Foreskin fibroblast (primary cell): ENCODE measurements at places on chromosomes 5 and 9.

GRCh38 chr9:134410071-134410834 lies 84.0 kb downstream of the RXRA start:
- DNase-seq = no peak

DNA sequence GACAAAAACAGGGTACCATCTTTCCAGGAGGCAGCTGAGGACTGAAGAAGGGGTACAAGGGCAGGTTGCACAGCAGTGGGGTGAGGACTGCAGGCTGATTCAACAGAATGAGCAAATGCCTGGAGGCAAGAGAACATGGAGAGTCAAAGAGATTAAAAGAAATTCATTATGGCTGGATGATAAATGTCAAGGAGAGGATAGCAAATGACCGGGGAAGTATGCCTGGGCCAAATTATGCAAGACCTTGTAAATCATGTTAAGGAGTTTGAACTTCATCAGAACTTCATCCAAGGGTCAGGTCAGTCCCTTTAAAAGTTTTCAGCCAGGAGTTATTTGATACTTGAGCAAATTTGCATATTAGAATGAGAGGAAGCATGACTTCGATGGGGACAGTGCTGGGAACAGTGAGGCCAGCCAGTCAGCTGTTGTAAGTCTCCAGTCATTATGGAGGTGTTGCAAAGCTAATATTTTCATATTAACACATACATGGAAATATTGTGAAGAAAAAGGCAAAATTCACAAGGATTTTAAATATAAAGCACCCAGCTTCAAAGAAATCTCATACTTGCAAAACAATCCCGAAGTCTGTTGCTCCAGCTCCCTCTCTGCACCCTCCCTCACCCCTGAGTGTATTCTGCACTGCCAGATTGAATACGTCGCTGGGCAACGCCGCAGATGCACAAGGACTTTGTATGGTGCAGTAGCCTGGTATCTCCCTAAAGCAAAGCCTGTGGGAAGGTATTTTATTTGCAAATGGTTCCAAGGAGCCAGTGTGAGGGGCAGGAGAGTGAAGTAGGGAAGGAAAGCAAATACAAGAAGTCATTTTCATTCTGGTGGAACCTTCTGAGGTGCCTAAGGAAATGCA lies 509.8 kb upstream of the TLE4 start:
- DNase-seq = peak; percentile 60

DNA sequence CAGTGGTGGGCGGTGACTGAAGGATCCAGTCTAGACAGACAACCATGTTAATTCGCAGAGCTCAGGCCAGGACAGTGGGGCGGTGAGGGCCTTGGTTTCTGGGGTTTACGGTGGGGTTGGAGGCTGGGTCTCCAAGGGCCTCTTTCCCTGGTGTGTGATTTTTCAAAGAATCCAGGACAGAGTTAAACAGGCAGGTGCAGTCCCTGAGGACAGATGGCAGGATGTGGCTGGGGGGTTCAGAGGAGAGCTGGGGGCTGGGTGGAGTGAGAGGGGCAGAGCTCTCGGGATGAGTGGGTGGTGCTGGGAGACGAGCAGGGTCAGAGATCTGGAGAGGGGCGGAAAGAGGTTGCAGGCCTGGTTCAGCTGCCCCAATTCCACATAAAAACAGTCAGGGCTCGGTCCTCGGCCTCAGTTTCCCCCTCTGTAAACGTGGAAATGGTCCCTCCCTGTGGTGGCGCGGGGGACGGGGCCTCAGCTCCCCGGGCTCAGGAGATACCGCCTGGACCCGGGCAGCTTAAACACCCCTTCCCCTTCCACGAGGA lies 145.9 kb downstream of the GAPVD1 start:
- no peak for DNase-seq

DNA sequence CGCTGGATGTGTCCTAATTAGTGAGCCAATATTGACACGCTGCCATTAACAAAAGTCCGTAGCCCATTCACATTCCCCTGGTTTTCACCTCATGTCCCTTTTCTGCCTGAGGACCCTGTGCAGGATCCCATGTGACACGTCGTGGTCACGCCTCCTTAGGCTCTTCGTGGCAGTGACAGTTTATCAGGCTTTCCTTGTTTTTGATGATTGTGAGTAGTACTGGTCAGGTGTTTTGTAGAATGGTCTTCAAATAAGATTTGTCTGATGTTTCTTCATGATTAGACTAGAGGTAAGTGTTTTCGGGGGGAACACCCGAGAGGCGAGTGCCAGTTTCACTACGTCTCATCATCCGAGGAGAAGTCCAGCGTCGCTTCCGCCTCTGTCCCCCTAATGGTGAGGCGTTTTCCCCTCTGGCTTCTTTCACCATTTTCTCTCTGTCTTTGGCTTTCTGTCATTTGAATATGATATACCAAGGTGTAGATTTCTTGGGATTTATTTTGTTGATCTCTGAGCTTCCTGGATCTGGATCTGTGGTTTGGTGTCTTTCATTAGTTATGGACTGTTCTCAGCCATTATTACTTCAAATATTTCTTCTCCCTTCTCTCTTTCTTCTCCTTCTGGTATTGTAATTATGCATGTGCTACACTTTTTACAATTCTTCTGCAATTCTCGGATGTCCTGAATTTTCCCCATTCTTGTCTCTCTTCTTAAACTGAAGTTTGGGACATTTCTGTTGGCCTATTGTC lies 57.3 kb downstream of the TRIP13 start:
- no peak for DNase-seq

GRCh38 chr5:10201223-10201868 lies 48.3 kb downstream of the ATPSCKMT start:
- DNase-seq = peak; percentile 9

GRCh38 chr9:5455181-5455580 lies 4.8 kb downstream of the CD274 start:
- peak; percentile 66 for DNase-seq

- DNase-seq = no peak
These were observed 241.3 kb upstream of the IRX2 start for GRCh38 chr5:2992806-2993205.

DNA sequence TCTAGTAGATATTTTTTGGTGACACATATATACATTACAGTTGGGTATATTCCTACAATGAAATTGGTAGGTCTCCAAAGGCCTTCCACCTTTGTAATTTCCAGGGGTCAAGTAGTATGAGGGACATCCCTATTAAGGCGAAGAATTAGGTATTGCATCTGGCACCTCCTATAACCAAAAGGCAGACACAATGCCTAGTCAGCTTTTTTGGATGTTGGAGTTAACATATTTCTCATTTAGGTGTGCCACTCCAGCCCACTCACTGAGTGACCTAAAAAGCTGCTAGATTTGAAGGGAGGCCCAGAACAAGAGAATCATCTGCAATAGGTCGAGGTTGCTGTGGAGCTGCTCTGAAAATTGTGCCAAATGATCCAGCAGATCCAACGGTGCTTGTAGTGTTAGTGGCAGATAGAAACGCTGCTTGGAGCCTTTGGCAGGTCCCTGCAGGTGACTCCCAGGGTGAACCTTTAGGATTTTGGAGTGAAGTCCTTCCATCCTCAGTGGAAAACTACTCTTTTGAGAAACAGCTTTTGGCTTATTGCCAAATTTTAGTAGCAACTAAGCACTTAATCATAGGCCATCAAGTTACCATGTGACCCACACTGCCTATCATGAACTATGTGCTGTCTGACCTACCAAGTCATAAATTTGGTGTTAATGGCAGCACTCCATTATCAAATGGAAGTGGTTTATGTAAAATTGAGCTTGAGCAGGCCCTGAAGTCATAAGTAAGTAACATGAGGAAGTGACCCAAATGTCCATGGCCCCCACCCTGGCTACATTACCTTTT lies 15.7 kb upstream of the FNIP1 start:
- DNase-seq = peak; percentile 17

- DNase-seq = no peak
These were observed 23.3 kb upstream of the CDH10 start for GRCh38 chr5:24668050-24668449.

DNA sequence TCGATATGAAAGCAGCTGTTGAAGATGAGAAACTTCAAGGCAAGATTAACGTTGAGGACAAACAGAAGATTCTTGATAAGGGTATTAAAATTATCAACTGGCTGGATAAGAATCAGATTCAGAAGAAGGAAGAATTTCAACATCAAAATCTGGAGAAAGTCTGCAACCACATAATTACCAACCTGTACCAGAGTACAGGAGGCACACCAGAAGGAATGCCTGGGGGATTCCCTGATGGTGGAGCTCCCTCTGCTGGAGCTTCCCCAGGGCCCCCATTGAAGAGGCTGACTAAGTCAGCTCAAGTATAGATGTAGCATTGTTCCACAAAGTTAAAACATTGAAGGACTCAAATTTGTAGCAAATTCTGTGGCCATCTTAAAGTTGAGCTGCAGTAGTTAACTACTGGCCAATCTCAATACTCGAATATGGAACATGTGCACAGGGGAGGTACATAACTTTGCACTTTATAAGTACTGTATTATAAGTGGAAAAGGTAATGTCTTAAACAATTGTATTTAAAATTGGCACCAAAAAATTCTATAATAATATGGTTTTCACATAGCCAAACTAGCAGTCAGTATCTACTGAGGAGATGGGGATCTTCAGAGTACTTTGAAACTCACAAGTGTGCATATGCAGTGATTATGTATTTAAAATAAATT lies 237.5 kb downstream of the CHSY3 start:
- peak; percentile 78 for DNase-seq

- DNase-seq = no peak
These were observed 1999.3 kb downstream of the MAT2B start for GRCh38 chr5:165504674-165505073.

GRCh38 chr5:148978370-148979082 lies 84.3 kb downstream of the SH3TC2 start:
- DNase-seq = no peak

- peak; percentile 86 for DNase-seq
These were observed 128.7 kb upstream of the PIK3R1 start for GRCh38 chr5:68086857-68087256.

DNA sequence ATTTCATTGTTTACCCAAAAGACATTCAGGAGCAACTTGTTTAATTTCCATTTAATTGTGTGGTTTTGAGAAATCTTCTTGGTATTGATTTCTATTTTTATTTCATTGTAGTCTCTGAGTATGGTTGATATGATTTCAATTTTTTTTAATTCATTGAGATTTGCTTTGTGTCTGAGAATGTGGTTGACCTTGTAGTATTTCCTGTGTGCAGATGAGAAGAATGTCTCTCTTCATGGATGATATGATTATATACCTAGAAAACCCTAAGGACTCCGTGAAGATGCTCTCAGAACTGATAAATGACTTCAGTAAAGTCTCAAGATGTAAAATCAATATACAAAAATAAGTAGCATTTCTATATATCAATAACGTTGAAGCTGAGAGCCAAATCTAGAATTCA lies 202.4 kb upstream of the CDH9 start:
- no peak for DNase-seq

- DNase-seq = no peak
These were observed 82.7 kb upstream of the TAF11L2 start for GRCh38 chr5:17415321-17415758.

DNA sequence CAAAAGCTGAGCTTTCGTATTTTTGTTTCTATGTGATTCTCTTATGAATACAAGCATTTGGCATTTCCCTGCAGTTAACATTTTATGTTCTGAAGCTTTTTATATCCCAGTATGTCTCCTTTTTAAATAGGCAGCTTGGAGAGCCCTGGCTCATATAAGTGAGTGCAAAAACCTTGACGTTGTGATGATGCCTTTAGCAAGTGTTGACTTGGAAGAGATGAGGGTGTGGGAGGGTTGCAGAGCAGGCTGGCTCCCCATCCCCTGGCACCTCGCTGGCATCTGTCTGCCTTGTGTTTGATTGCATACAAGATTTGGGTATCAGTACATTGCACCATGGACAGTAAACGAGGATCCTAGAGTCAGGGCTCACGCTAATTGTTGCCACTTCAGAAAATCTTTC lies 42.1 kb upstream of the DIRAS2 start:
- no peak for DNase-seq

- no peak for DNase-seq
These were observed 435.4 kb downstream of the ZSWIM6 start for GRCh38 chr5:61767231-61768080.

- DNase-seq = peak; percentile 56
These were observed 41.8 kb downstream of the NUP214 start for GRCh38 chr9:131167146-131167692.

DNA sequence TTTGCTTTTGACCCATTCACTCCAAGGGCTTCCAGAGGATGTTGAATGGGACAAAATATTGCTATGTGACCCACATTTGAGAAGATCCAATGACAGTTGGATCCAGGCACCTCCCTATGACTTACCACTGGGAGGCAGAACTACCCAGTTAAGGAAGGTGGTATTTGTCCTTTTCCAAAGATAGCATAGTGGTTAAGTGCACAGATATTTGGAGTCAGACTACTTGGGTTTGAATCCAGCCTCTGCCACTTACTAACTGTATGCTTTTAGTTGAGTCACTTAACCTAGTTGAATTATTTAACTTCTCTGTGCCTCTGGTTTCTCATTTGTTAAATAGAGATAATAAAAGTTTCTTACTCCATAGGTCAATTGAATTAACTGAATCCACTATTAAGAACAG lies 74.5 kb upstream of the PALM2AKAP2 start:
- DNase-seq = peak; percentile 56

GRCh38 chr5:132829742-132830435 lies 558 bp downstream of the SHROOM1 start:
- peak; percentile 91 for DNase-seq

- DNase-seq = no peak
These were observed 61.5 kb downstream of the MEIKIN start for GRCh38 chr5:131883984-131884383.

DNA sequence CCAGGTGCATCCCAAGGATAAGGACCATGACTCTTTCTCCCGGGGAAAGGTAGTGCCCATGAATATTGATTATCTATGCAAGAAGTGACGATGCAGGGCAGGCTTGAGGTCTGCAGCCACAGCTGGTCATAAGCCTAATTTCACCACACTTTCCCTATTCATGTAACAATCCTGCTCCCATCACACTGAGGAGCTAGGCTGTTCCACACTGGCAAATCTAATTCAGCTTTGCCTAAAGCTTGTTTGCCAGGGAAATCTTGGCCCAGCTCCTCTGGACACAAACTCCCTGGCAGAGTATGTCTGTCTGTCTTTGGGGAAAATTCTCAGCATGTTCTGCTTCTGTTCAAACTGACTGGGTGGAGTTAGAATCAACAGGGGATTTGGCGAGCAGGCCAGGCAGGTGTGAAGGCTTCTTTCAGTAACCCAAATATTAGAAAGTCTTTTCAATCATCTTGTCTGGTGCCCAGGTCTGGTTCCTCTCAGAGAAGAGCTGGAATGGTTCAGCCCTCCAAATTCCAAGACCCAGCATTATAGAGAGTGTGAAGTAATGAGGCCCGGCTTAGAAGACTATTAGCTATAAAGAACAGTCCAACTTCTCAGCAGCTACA lies 88.5 kb upstream of the SPDL1 start:
- DNase-seq = no peak

DNA sequence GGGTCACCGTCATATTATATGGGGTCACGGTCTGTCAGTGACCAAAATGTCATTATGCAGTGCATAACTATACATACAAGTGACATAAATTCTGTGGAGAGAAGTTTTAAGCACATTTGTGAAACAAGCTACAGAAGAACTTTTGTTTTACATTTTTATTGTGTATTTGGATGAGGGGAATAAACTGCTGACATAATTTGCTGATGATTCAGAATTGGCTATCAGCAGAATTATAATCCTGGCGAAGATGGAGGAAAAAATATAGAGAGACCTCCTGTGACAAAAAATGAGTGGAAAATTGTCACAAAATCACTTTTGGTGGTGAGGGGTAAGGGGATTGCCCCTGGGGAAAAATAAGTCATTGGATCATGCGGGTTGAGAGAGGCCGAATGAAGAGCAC lies 116.3 kb upstream of the ANKRD55 start:
- no peak for DNase-seq

GRCh38 chr5:93349613-93350012 lies 231.4 kb downstream of the NR2F1-AS1 start:
- peak; percentile 56 for DNase-seq

GRCh38 chr9:131872006-131872405 lies 132.1 kb upstream of the RAPGEF1 start:
- DNase-seq = no peak
